ENCODE measurements at places on chromosomes 1 and 21.

DNA sequence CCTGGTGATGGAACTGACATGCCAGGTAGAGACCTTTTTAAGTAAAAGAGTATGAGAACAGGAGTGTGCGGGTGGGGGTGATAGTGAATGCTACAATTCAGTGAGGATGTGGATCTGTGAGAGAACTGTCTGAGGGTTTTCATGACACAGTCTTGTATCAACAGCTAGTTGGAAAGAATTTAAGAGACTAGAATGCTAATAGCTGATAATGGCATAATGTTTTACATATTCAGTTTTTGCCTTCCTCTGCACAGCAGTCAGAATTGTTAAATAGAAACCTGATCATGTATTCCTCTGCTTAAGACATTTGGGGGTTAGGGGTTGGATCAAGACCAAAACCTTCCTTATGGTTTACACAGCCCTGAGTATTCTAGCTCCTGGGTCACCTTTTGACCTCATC lies 152.8 kb upstream of the ZRANB2 start:
- DNase-seq, result no peak

DNA sequence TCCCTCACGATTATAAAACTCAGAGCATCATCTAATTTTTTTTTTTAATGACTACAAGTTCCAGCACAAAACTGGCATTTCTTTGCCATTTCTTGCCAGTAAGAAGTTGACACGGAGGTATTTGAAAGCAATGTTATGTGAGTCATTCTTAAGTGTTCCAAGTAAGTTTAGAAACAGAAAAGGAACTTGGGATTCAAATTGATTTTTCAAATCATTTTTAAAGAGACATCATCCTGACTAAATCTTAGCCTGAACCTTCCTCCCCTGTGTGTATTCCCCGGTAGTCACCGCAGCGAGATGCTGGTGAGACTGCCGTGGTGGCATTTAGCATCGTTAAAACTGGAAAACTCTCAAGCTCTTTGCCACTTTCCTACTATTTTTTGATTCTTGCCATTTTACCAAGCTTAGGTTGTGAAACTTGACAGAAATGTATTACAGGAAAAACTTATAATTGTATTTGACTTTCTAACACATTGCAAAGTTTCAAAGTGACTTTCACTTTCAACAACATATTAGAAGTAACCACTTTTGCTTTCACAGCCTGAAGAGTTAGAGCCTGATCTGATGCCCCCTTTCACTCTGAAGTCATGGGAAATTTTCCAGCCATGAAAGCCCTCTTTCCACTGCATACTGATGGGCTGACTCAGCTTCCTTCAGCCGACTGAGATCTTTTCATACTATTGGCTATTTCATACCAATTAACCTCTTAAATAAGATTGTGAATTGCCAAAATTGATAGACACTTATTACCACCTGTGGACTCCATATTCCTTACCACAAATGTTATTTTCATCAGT lies 61.4 kb downstream of the OLFML2B start:
- no peak for DNase-seq

GRCh38 chr1:170063109-170063826 lies 11.2 kb downstream of the KIFAP3 start:
- no peak for DNase-seq

DNA sequence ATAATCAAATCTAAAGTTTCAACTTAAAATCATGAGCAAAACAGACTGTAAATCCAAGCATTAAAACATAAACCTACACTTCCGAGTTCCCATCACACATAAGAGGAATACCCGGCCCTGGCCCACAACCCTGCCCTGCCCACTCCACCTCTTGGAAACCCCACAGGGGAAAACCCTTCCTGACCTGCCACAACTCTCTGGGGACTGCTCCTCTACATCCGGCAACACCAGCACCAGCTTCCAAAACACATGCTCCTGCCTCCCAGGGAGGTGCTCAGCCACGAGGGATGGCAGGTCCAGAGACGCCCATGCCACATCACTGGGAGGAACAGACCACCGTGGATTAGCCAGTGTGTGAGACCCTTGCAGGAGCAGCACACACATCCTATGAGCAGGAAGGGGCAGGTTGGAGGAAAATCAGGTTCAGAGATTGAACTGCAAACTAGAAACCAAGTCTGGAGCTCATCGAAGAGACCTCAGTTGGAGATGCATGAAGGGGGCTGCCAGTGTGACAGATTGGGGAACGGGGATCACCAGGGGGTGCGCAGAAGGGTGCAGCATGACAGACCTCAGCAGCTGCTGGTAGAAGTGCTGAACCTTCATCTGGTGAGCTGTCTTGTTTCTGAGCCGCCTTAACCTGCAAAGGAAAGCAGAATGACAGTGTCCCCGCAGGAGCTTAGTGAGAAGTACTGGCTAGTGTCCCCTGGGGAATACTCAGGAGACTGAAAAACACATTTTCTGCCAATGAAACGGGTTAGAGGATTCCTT lies 25.8 kb upstream of the LSS start:
- DNase-seq, result no peak

DNA sequence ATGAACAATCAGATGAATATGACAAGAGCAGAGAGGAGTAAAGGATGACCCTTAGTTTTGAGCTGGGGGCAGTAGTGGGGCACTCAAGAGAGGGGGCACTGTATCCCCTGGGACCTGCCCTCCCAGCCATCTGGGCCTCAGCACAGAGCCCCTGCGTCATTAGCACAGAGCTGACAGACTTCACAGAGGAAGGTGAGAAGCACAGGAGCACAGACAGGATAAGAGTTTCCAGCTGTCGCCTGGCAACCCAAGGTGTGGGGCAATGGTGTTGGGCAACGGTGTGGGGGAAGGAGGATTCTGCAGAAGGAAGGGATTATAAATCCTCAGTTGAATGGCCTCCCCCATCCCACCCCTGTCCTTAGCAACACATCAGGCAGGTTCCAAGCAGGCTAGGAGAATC lies 30.2 kb downstream of the RAB3B start:
- DNase-seq, result no peak

DNA sequence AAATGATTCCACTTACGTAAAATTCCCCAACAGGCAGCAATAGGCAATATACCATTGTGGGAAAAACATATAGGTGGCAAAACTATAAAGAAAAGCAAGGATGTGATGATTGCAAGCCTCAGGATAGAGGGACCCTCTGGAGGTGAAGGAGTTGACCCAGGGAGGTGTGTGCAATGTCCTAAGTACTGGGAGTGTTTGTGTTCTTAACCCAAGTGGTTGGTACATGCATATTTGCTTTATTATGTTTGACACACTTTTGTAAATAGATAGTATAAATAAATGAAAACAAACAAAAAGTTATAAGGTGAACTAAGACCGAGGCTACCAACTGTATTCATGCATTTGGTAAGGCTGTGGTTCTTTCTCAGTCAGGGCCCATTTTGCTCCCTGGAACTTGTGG lies 7.5 kb downstream of the MX1 start:
- no peak for DNase-seq

- peak; percentile 68 for DNase-seq
Observed at GRCh38 chr1:116128664-116129063, 17.5 kb downstream of the MAB21L3 start.

DNA sequence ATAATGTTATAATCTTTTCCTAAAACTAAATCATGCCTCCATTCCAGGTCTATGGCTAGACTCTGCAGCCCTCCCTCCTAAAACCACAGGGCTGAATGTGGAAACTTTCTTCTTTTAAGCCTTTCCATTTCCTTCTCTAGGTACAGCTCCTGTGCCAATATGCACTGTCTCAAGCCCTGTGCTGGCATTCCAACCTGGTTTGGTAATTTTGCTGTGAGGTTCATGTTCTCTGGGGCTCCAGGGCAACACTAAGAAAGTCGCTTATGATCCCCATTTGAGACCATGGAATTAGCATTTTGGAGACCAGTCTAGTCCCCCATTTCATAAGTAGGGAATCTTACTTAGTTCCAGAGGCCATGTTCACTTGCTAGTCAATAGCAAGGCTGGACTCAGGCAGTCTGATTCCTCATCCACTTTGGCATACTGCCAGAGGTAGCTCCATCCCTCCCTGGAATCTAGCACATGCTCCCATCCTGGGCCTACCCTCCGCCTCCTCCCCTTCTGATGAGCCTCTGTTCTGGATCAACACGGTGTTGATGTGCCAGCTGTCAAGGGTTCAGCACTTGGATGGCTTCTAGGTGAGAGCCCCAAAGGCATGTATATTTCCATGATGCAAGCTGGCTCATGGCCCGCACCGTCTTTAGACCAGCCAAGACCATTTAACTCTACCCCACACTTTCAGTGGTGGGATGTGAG lies 36.5 kb downstream of the ZMYND12 start:
- no peak for DNase-seq

All from stimulated activated CD4-positive, alpha-beta T cell treated with anti-CD3 and anti-CD28 coated beads, Interleukin-4, amount 100 ng/mL, for 4 hours (primary cell).